Activated T-cell treated with anti-CD3 and anti-CD28 coated beads, Interleukin-2, amount 50 U/mL, for 72 hours (primary cell): ENCODE measurements at places on chromosomes 12 and 14.
A peak's percentile ranks its signal among the peaks of the same experiment; 100 is the strongest.

- DNase-seq = no peak
Observed at GRCh38 chr14:31078766-31079165, 52.6 kb upstream of the STRN3 start.

- DNase-seq = peak; percentile 77
Observed at GRCh38 chr14:24080888-24081738, 9.8 kb downstream of the CPNE6 start.

DNA sequence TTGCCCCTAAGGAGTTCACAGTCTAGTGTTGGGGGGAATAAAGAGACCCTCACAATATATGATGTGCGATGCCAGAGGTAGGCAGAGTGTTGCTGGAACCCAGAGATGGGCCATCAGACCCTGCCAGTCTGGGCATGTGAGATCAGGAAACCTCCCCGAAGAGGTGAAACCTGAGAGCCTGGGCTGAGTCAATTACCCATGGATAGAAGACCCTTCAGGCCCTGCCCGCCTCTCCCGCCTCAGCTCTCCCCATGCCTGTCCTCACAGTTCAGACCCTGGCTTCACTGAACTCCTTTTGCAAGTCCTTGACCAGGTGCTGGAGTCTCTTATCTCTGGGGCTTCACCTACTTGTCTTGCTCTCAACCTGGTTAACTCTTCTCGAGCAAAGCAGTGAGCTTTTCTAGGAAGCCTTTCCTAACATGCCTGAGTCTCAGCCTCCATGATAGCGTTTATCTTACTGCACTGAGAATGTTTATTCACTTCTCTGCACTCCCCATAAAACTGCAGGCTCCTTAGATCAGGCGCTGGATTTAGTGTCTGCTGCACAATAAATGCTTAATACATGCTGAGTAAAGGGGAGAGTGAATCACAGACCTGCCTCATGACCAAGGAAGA is 19.6 kb downstream of the ALDH1L2 start:
- DNase-seq = no peak

DNA sequence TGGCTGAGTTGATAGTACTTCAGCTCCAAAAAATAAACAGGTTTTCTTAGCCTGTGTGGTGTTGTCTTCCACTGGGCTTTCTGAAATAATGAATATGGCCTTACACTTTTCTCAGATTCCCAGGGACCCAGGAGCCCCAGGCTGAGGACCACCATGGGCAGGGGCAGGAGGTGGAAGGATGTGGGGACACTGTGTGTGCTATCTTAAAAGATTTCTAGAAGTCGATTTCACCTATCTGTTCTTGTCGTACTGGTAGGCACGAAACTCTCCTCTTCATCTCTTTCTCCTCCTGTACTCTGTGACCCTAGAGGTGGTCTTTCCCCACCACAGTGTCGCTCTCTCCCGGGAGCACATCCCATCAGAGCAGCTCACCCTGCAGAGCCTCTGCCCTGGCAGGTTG is 107.7 kb upstream of the FKBP4 start:
- no peak for DNase-seq

DNA sequence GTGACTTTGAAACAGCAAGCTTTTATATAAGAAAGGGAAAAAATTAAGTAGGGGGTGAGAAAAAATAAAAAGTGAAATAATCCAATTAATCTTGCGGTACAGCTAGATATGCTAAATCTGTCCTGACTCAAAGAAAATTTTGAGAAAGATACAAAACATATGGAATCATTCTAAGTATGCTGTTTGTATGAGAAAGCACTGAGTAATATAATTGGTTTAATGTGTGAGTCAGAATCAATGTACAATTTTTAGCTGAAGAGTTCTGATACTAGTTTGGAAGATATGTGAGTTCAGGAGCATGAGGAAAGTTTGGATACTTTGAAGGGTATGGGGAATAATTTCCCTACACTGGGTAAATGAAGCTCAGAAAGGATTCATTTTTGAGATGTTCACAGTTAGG is 190.9 kb upstream of the RASSF8 start:
- no peak for DNase-seq

DNA sequence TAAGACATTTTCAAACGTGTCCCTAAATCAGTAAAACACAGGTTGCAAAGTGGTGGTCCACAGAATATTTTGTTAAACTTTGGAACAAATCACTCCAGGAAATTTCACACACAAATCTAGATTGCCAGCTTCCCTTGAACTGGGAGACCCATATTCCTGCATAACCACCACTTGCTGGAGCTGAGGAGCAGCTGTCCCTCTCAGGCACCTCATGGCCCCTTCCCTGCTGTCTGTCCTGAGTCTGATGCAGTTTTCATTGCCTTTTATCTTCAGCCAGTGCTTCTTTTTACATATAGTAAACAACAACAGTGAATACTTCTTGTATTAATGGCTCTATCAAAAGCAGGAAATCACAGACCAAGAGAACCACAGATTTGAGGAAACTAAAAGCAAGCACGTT is 289.3 kb downstream of the MED13L start:
- no peak for DNase-seq

GRCh38 chr12:4771172-4771959 is 51.2 kb downstream of the GALNT8 start:
- DNase-seq = no peak

GRCh38 chr14:61148742-61149350 is 132.3 kb downstream of the TMEM30B start:
- DNase-seq = no peak

DNA sequence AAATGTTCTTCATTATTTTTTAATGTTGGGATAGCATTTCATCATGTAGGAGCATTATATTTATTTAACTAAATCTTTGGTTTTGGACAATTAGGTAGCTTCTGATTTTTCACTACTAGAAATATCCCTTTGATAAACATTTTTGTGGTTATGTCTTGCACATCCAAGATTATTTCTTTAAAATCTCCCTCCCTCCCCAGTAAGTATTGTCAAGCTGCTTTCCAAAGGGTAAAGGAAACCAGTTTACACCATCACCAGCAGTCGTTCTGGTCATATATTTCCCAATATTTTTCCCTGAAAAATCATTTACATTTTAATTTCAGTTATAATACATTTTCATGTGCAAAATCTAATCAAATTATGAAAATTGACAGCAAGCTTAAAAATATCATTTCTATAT is 11.1 kb downstream of the CD69 start:
- DNase-seq = no peak

- no peak for DNase-seq
Observed at GRCh38 chr12:29051221-29051620, 97.9 kb upstream of the FAR2 start.

DNA sequence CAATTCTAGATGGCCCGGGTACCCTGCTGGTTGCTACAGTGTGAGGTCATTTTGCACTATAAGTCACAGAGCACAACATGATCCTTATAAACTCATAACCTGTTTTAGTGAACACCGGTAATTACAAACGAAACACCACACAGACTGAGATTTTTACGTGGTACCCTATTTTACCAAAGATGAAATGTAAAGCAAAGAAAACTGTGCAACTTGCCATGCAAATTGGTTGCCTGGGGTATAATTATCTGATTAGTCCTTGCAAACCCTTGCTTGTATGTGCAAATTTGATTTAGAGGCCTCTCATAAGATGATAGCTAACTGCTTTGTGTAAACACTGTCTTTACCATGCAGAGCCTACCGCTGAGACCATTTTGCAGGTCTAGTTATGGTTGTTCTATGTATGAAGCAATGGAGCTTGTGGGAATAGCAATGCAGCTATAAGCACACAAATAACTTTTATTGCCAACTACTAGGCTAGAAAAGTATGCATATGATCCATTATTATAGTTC is 372.1 kb upstream of the FAR2 start:
- no peak for DNase-seq

GRCh38 chr12:32615441-32615840 is 63.7 kb upstream of the DNM1L start:
- DNase-seq = no peak

DNA sequence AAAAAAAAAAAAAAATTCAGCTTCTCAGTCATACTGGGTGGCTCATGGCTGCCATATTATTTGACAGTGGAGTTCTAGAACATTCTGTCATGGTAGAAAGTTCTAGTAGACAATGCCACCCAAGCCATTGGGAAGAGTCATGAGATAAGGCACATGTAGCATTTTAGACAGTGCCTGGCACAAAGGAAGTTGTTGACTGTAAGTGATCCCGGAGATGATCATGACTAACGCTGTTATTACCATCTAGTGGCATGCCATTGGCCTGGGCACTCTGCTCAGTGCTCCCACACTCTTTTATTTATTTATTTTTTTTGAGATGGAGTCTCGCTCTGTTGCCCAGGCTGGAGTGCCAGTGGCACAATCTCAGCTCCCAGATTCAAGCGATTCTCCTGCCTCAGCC is 80.4 kb downstream of the FOXN4 start:
- DNase-seq = no peak

- no peak for DNase-seq
Observed at GRCh38 chr14:64731141-64731581, 26.9 kb downstream of the PLEKHG3 start.

DNA sequence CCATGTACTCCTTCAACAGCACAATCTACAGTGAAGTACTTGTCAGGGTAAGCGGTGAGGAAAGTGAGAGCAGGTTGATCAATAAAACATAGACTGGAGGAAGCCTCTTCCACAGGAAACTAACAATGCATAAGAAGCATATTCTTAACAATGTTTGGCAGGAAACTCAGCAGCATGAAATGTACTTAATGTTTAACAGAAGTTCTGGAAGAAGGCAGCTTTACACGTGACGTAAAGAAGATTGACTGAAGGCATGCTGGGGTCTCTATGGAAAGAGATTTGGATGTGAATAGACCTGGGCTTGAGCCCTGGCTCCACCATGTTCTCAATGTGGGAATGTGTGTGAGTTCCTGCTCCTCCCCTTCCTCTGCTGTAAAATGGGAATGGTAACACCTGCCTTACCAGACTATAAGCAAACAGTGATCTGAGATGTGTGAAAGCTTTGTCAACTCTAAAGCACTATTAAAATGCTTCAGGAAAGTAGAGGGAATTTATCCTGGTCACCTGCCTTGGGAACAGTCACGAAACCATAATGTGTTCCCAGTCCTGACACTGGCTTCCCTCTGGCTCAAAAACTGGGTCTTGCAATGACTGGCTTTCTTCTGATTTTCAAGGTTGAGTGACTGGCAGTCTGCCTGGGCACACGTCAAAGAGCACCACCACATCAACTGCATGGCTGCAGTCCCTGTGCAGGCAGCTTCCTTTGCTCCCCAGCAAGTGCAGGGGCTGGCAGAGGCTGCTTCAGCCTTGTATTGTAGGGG is 384.6 kb downstream of the APAF1 start:
- no peak for DNase-seq

GRCh38 chr12:56931474-56931978 is 2.7 kb downstream of the SDR9C7 start:
- DNase-seq = peak; percentile 15

GRCh38 chr14:95255013-95255412 is 64.7 kb downstream of the CLMN start:
- no peak for DNase-seq

GRCh38 chr14:91901449-91902226 is 34.3 kb upstream of the TC2N start:
- DNase-seq = no peak

- no peak for DNase-seq
Observed at GRCh38 chr12:20528208-20528607, 159.9 kb downstream of the PDE3A start.

DNA sequence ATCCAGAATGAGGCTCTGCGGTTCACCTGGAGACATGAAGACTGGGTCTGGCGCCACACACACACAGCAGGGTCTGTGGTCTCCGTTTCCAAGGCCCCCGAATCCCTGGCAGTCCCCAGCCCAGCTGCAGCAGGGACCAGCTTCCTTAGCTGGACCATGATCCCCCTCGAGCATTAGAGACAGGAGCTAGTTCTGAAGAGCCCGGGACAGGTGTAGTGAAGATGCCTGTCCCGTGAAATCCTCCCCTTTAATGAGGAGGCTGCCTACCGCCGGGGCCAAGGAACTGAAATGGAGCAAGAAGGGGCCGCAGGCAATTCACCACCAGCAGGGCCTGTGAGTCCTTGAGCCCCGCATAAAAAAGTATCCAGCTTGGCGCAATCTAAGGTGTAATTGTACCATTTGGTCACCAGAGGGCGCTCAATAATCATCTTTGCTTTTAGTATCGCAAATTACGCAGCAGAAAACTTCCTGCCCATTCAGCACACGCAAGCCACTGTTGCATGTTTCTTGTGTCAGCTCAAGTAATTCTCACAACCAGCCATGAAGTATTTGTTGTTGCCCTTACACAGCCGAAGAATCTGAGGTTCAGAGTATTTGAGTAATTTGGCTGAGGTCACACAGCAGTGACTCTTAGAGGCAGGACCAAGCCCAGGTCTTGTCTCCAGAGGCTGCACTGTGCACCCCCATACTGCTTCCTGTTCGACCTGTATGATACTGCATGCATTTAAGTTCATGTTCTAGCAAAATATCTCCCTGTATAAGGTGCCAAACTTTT is 54.3 kb upstream of the PPP2R5C start:
- DNase-seq = peak; percentile 59

GRCh38 chr12:120118321-120119061 is 1.9 kb upstream of the RAB35 start:
- no peak for DNase-seq

DNA sequence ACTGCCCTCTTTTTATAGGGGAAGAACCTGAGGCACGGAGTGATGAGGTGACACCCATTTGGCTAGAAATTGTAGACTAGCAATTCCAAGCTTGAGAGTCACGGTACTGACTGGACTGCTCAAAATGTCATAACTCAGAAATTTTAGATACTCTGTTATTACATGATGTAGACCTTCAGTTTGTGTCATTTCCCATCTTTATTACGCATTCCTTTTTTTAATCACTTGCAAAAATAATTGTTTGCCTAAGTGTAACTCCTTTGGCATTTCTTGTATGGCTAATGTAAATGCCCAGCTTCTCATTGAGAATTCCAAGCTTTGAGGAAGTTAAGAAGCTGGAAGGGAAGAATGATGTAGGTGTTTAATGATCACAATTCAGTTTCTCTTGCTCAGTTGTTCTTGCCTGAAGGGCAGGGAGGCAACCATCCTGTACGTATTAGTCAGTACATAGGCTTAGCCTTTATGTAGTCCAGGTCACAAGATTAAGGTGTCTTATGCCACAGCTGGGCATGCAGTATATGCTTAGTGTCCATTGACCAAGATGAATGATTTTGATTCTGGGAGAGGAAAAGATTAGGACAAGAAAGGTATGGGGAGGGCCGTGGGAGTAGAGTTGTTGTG is 68.2 kb upstream of the EVL start:
- DNase-seq = no peak

GRCh38 chr14:46053221-46053620 is 598.4 kb downstream of the RPL10L start:
- no peak for DNase-seq

DNA sequence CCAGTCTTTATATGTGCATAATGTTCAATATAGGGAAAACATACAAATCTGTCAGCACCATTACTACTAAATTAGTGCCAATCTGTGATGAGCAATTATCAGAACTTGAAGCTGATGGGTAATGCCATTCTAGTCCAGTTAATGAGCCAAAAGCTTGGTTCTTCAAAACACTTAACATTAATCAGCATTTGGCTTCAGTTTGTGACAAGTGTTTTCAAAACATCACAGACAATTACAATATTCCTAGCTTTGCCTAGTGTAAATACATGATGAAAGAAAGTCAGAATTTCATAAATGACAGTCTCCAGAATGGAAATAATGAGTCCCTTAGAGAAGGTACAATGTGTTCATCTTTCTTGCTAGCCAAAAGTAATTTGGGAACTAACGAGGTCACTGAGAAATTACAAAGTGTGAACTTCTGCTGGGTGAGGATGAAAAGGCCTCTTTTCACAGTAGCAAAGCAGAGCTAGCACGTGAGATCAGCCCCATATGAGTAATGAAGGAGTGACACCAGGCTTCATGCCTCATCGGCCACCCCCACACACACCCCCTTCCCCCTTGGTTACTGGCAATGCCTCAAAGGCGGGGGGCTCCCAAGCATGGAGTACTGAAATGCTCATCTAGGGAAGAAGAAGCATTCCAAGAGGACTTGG is 180.6 kb upstream of the EEA1 start:
- DNase-seq = peak; percentile 49
